ENCODE measurements at places on chromosomes 13 and 19. TPM values are rescaled to one million over a fixed set of nuclear protein-coding genes. Genes with fewer than 3 reads are reported as not detected.

GRCh38 chr19:14411938-14412245 is 7.2 kb downstream of the DDX39A start:
- DNase-seq: no peak

- DNase-seq: peak; percentile 15
Observed at GRCh38 chr13:46386392-46387063, 524 bp downstream of the RUBCNL start.

DNA sequence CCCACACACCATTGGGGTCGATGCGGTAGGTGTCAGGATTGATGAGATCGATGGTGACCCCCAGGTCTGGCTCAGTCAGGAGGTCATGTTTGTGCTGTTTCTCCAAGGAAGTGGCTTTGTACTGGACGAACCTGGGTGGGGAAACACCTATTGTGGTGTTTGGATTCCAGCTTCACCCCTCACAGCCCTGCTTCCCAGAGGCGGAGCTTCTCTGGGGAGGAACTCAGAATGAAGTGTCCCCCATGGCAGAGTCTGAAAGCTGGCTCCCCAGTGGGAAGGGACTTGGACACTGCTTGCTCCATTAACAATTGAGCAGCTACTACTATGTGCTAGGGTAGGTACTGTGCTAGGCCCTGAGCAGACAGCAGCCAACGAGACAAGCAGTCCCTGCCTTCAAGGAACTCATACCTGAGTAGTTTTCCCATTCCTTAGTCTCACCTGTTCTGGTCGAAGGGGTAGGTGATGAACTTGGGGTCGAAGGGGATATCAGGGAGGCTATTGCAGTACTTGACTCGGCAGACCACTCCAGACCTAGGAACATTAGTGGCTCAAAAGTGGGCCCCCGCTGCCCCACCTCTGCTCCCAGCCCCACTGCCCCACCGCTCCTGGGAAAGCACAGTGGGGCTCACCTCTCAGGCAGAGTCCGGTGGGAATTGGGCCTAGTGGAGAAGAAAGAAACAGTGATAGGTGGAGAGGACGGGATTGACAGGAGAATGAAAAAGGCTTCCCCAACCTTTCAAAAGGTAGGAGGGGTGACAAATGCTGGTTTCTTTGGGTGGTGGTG is 1.1 kb downstream of the PAF1 start:
- DNase-seq: no peak

DNA sequence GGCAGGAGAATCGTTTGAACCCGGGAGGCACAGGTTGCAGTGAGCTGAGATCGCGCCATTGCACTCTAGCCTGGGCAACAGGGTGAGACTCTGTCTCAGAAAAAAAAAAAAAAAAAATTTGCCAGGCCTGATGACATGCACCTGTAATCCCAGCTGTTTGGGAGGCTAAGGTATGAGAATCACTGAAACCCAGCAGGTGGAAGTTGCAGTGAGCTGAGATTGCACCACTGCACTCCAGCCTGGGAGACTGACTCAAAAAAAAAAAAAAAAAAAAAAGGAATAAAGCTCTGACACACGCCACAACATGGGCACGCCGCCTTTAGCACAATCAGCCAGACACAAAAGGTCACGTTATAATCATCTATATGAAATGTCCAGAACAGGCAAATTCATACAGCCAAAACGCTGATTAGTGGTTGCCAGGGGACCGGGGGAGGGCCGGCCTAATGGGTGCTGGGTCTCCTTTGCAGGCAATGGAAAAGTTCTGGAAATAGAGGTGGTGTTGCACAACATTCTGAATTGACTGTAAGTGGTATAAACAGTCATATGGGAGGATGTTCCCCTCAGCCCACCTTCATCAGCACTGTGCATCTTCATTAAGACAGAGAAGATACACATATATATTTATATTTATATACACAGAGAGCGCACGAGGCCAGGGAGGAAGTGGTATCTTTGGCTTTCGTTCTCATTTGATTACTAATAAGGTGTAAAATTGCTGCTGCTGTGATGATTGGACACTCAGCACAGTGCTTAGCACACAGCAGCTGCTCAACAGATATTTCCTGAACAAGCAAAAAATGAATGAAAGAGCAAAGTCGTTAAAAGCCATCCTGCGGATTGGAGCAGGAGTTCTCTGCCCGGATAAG is 3.8 kb downstream of the HSPBP1 start:
- DNase-seq: no peak

DNA sequence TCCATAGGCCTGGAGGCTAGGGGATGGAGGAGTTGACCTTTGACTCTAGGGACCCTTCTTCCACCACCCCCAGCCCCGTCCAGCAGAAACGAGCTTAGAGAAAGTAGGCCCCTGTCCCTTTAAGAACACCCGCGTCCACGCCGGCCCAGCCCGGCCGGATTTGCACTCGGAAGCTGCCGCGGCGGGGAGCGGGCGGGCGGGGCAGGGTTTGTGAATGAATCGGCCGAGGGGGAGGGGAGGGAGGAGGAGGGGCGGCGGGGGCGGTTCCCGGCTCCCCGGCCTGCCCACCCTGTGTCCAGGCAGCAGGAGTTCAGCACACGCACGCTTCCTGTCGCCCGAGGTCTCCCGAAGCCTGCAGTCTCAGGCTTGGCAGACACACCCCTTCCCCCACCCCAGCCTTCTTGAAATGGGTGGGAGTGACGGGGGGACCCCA is 1.5 kb downstream of the UNC13A start:
- DNase-seq: peak; percentile 41

- no peak for DNase-seq
Observed at GRCh38 chr13:67296511-67296910, 66.4 kb upstream of the PCDH9 start.

DNA sequence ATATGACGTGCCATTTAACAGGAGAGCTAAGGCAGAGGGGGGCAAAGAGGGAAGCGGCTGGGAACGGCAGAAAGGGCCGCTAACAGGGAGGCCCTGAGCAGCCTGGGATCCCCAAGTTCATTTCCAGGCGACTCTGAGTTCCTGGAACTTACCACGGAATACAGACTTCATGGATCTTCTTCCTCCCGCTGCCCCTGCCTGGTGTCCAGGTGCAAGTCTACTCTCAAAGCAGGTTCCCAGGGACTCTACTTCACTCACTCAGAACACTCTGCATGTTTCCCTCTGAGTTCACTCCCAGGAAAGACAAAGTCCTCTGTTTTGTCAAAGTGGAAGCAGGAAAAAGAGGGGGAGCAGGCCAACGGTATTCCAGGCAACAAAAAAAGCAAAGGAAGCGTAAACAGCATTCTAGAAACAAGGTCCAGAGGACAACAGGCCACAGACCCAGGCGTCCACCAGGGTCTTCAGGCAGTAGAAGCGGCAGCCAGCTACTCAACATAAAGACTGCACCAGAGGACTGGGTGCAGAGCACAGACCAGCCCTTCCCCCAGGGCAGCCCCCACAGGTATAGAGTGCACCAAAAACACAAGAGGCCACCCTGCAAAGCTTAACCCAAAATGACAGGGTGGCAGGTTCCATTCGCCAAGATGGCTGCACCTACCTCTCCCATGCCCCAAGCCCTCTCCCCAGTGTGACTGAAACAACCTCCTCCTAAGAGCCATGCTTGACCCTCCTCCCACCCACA is 3.0 kb downstream of the MIER2 start:
- no peak for DNase-seq

DNA sequence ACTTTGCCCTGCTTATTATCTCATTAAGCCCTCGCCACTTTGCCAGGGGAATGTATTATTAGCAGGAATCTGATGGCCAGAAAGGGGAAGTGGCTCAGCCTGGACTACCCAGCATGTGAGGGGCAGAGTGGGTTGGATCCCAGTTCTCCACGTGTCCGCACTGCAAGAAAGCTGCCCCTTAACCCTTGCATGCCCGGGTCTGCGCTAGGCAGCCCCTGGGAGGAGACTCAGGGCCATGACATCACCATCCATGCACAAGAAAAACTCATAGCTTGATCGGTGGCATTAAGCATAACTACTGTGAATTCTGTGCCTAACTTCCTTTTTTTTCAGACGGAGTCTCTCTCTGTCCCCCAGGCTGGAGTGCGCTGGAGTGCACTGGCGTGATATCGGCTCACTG is 8.9 kb downstream of the CACNG8 start:
- no peak for DNase-seq

DNA sequence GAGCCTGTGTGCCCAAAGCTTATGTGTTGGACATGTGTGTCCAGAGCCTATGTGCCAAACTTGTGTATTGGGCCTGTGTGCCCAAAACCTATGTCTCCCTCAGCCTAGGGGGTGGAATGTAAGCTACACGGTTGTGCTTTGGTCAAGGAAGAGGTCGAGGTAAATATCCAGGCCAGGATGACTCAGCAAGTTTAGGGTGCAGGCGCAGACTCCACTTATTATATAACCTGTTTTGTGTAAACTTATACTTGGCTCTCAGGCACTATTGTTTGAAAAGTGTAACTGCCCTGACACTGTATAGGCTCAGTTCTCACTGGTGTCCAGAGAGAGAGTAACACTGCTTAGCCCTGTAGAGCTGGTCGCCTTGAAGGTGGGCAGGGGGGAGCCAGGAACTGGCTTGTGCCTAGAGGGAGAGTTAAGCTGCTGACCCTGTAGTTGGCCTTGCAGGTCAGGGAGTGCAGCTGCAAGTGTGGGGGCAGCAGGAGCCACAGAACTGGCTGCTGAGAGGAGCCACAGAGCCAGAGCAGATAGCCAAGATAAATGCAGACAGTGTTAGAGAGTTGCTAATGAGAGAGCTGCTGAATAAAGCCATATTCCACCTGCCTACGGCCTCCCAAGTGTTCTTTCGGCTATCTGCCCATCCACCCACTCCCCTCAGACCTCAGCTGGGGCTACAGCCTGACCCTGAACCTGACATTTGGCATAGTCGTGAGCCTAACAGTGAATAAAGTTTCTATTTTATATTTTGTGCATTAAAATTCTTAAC is 517.2 kb upstream of the SLITRK1 start:
- no peak for DNase-seq

DNA sequence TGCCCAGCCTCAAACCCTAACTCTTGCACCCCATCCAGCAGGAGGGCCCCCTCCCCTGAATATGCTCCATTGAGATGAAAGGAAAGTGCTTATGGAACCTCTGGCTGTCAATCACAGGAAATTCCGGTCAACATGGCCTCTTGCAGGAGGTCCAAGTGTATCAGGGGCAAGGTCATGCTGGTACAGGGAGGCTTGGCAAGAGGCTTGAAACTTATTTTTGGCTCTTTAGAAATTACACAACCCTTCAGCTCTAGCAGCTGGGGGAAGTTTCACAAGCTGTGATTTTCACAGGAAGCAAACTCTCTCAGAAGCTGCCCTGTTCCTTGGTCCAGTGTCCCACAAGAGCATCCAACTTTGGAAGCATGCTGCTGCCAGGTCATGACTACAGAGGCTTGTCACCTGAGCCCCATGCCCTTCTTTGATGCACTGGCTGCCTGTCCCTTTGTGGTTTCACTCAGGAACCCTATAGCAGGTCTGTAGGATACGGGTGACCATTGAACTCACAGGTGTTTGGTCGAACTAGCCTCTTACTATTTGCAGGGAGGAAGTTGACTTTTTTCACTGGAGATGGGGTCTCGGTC is 8.4 kb downstream of the ASF1B start:
- no peak for DNase-seq

GRCh38 chr19:7393939-7394730 is 45.4 kb downstream of the ARHGEF18 start:
- no peak for DNase-seq

DNA sequence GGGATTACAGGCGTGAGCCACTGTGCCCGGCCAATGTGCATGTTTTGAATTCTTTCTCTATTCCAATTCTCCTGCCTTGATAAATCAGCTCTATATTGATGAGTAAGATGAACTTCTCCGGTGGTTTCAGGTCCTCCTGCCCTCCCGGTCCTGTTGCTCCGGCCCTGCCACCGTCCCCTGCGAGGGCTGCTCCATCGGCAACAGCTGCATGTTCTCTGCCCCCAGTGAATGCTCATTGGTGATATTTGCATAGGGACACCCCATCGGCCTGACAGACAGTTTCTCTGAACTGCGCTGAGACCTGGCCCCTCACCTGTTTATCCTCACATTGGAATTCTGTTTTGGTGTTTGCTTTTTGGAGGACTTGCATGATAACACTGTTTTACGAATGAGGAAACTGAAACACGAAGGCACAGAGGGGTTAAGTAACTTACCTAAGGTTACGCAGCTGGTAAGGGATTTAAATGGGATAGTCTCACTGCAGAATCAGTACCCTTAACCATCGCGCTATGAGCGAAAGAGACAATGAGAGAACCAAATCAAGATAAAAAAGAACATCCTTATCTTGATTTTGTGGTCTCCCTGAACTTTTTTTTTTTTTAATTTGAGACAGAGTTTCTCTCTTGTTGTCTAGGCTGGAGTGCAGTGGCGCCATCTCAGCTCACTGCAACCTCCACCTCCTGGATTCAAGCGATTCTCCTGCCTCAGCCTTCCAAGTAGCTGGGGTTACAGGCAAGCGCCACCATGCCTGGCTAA is 32.2 kb downstream of the ZNF557 start:
- no peak for DNase-seq

DNA sequence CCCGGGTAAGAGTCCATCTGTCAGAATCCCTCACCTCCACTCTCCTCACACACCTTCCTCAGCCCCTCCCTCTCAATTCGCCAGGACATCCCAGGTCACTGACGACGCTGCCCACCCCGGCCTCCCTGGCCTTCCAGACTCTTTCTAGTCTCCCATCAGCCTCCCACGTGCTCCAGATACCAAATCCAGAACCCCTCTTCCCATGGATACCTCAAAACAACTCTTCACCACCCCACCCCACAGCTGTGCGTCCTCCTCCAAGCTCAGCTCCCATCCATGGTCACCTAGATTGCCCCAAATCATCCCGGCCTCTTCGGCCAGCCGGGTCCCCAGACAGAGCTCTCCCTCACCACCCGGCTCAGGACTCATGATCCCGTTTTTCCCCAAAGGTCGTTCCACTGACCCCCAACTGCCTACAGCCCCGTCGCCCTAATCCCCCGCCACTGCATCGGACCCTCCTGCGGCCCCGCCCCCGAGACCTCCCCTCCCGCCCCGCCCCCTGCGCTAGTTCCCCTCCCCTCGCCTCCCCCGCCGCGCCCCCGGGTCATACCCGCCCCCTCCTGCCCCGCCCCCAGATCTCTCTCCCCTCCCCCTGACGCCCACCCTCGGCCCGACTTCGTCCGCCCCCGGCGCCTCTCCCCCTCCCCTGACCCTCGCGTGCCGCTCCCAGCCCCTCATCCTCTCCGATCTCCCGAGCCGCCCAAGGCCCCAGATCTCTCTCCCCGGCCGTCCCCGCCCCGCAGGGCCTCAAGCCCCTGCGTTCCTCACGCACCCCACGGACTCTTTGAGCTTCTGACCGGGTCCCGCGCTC is 546 bp downstream of the UBXN6 start:
- DNase-seq: peak; percentile 51

GRCh38 chr19:56112313-56112709 is 8.8 kb downstream of the ZNF787 start:
- no peak for DNase-seq

PSG11 gene
- not detected for total RNA-seq

ATP4A gene
- not detected for total RNA-seq
